ENCODE measurements at places on chromosomes 12 and 14. TPM values are rescaled to one million over a fixed set of nuclear protein-coding genes. Genes with fewer than 3 reads are reported as not detected.

DNA sequence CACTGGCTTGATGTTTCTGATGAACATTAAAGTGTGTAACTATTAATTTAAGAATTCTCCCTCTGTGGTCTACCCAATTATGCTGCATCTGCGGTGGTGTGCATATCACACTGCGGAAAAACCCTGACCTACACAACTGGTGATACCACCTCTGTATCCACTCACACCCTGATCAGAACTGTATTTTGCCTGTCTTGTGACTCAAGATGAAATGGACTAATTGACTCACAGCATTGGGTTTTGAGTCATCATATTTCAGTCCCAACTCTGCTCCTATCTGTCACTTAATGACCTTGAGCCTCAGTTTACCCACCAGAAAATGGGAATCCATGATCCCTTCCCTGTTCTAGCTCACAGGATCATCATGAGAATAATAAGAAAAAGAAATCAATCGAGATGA lies 65.6 kb downstream of the NUAK1 start:
- DNase-seq: no peak

DNA sequence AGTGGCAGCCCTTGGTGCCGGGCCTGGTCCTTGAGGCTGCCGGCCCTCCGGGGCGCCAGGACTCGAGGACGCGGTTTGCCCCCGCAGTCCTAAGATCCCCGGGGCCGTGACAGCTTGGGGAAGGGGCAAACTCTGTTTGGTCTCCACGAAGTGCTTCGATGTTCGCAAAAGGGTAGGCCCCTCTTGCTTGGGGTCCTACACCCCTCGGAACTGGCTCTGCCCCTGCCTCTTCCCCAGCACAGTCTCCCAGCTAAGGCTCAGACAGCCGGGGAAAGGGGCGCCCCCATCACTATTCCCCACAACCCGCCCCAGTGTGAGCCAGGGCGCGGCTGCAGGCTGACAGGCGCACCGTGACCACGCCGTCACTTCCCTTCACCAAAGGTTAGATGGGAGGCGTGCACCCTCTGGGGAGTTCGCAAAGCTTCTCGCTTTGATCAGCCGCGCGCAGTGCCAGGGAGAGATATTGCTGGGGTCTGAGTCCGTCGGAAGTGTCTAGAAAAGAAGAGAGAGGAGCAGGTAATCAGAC lies 7.2 kb upstream of the OTX2 start:
- no peak for DNase-seq

DNA sequence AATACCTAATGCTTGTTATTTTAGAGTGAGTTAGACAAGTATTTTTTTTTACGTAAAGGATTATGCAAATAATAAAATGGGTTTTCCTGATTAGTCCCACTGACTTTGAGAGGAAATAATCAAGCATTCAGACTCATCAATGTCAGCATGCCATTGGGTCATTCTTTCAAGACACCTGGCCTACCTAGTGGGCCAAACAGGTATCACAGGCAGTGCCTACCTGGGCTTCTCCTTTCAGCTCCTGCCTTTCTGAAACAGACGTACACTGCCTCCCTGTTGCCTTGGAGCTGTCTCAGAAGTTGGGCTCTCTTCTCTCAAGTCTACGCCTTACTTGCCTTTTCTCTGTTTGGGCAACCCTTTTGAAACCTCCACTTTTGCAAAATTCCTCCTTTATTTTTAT lies 545.6 kb downstream of the SNAPC1 start:
- no peak for DNase-seq

- DNase-seq: peak; percentile 82
These were observed 55.3 kb downstream of the RIN3 start for GRCh38 chr14:92568621-92569479.

DNA sequence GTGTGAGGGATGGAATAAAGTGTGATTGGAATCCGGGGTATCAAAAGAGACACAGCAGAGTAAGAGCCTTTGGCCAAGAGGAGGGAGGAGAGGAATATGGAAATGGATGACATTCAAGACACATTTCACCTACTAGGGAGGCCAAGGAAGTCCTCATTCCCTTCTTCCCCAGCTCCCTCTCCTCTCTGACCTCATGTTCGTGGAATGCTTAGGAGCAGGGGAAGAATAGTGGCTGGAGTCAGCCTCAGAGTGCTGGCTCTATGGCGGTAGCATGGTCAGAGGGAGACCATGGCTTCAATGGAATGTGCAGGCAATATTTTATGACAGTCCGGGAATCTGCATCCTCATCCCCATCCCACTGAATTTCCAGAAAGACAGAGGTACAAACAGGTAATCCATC lies 196.6 kb downstream of the EGLN3 start:
- no peak for DNase-seq

GRCh38 chr14:68575426-68575825 lies 217.4 kb downstream of the ZFP36L1 start:
- no peak for DNase-seq

DNA sequence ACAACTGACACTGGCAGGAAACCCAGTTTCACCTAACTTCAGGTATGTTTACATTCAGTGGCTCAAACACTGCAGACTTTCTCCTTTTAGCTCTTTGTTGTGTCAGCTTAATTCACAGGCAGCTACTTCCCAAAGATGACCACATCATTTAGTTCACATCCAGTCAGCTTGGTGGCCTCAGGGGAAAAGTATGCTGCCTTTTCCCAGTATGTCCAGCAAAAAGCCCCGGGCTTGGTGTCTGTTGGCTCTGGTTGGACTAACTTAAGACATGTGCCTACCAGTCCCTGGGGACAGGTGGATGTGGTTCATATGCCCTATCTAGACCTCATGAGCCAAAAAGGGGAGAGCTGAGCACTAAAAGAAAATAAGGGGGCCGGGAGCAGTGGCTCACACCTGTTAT lies 56.4 kb downstream of the GOLGA5 start:
- DNase-seq: no peak

- DNase-seq: peak; percentile 71
These were observed 49.4 kb downstream of the VWF start for GRCh38 chr12:6074979-6075585.

GRCh38 chr14:54261283-54261682 lies 135.5 kb upstream of the CDKN3 start:
- no peak for DNase-seq

- peak; percentile 79 for DNase-seq
These were observed 432.9 kb downstream of the ZFP36L1 start for GRCh38 chr14:68359837-68360552.

Gene NRL
- 2.6 TPM for total RNA-seq

Gene FSCB
- not detected for total RNA-seq

Gene CD163
- 174 TPM for total RNA-seq

Gene YARS2
- total RNA-seq: 11.7 TPM

Gene SLC7A7
- total RNA-seq: 5.7 TPM

Gene KCNA5
- 119 TPM for total RNA-seq

Gene ATG101
- 26.0 TPM for total RNA-seq

Measured in right cardiac atrium (tissue), 5 donors.